AG04450 (cell line): ENCODE measurements at places on chromosomes 6 and 20.

- no peak for DNase-seq
Measured at GRCh38 chr20:11324990-11325389, 592.7 kb upstream of the BTBD3 start.

- DNase-seq: no peak
Measured at GRCh38 chr20:24870881-24871280, 78.2 kb upstream of the CST7 start.

GRCh38 chr6:37004044-37004980 lies 1.1 kb upstream of the FGD2 start:
- no peak for DNase-seq

- no peak for DNase-seq
Measured at GRCh38 chr6:65786815-65787214, 79.8 kb upstream of the EYS start.

DNA sequence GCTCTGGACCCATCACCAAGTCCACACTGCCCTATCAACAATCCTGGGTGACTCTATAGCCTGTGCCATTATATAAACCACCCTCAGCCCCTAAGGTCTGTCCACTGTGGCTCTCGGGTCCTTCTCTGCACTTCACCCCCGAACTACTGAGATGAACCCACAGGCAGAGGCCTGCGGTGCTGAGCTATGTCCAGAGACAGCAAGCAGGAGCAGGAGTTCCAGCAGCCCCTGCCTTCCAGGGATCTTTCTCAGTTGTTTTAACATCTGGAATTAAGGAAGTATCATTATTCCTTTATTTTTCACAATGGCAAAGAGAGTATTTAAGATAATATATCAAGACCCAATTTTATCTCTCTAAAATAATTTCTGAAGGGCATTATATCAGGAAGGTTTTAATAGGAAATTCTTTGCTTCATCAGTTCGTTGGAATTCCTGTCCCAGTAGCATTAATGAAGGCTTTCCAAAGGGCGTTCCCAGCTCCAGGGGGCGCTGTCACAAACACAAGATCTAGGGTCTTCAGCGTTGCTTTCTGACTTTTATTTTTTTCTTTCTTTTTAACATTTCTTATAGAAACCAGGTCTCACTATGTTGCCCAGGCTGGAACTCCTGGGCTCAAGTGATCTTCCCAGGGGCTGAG lies 27.3 kb downstream of the RRBP1 start:
- peak; percentile 21 for DNase-seq

DNA sequence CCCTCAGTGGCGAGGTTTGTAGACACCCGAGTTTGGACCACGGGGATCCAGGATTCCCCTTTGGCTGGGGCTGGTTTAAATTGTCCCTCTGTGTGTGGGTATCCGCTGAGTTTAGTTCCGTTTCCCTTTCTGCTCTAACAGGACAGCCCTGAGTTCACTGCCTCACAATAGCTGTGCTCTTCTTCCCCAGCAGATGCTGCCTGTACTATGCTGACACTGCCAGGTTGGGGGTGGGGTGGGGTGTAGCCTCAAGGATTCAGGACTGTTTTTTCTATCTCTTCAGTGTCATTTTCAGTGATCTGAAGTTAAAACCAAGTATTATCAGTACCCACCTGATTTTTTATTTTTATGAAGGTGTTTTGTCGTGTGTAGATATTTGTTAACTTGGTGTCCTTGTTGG lies 655.0 kb downstream of the COL12A1 start:
- no peak for DNase-seq

- DNase-seq: no peak
Measured at GRCh38 chr6:35786810-35787209, 6.0 kb downstream of the CLPSL1 start.

DNA sequence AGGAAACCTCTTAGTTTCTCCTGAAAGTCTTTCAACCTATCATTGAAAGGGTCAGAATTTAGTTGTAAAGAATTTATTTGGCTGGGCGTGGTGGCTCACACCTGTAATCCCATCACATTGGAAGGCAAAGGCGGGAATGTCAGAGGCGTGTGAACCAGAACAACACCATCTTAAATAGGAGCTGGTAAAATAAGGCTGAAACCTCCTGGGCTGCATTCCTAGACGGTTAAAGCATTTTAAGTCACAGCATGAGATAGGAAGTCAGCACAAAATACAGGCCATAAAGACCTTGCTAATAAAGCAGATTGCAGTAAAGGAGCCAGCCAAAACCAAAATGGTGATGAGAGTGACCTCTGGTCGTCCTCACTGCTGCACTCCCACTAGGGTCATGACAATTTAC lies 29.6 kb downstream of the OR2B2 start:
- no peak for DNase-seq

DNA sequence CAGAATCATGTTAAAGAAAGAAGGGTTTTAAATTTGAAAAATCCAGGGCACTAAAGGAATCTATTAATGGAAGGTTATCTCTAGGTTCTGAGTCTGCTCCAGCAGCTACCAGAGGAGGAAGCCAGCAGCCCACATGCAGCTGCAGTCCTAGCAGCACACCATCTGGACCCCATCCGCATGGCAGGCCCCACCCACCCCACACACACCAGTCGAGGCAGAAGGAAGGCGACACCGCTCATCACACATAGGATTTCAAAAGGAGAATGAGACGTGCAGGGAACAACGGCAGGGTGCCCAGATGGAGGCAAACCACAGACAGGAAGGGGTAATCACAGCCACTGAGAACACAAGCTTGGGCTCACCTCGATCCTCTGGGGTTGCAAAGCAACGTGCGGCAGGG lies 78.9 kb downstream of the GINS1 start:
- DNase-seq: peak; percentile 10

DNA sequence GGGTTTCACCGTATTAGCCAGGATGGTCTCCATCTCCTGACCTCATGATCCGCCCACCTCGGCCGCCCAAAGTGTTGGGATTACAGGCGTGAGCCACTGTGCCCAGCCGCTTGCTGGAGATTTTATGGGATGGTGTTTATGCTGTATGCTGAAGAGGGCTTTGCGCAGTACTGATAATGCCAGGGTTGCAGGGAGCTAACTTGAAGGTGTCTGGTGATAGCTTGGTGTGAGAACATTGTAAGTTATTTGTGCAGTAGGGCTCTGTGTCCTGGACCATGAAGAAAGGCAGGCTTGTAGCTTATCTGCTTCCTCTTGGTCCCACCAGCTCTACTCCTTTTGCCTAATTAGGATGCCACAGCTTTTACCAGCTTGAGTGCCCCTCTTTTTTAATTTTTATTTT lies 157.0 kb upstream of the DTNBP1 start:
- no peak for DNase-seq

- DNase-seq: no peak
Measured at GRCh38 chr6:165231581-165232561, 77.5 kb downstream of the C6orf118 start.

DNA sequence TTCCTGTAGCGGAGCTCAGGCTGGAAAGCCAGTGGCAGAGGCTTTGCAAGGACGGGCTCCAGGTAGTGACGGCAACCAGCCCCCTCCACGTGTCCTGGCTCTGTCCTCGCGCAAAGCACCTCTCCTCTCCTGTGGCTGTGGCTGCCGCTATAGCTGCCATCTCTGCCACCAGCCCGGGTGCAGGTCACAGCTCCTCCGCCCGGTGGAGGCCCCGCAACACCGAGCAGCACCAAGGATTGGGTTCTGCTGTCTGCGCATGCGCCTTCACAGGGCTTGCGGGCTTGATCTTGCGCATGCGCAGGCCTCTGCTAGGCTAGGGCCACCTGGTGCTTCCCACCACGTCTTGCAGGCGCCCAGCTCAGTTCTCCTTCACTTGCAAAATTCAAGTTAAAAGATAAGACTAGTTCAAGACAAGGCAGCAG lies 625.4 kb downstream of the QKI start:
- no peak for DNase-seq

DNA sequence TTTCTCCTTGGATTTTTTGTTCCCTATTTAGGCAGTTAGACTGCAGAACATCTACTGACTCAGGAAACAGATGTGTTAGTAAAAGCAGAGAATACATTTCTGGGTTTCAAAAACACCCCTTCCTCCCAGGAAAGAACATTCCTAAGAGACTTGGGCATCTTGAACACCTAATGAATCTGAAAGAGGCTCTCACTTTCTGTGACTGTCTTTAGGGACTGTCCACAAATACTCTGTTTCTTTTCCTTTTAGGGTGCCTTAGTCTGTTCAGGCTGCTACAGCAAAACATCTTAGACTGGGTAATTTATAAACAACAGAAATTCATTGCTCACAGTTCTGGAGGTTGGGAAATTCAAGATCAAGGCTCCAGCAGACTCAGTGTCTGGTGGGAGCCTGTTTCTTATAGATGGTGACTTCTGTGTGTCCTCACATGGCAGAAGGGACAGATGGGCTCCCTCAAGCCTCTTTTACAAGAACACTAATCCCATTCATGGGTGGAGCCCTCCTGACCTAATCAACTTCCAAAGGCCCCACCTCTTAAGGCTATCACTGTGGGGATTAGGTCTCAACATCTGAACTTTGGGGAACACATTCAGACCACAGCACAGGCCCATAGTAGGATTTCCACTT lies 19.4 kb upstream of the CCN5 start:
- peak; percentile 69 for DNase-seq

- no peak for DNase-seq
Measured at GRCh38 chr20:10795286-10796026, 121.7 kb upstream of the JAG1 start.

GRCh38 chr6:35454391-35455110 lies 2.4 kb downstream of the FANCE start:
- DNase-seq: no peak

GRCh38 chr20:57417051-57417689 lies 26.0 kb downstream of the RBM38 start:
- DNase-seq: no peak
